ENCODE measurements at places on chromosomes 12 and 14. TPM values are rescaled to one million over a fixed set of nuclear protein-coding genes. Genes with fewer than 3 reads are reported as not detected.

The SDR9C7 gene
- not detected for total RNA-seq

GRCh38 chr14:32588448-32589320 lies 259.6 kb downstream of the AKAP6 start:
- H3K27ac ChIP-seq = no peak overlapping the region
- H3K27me3 ChIP-seq = no peaks in the 10 kb centered on the region
- peaks cover 2% of the 10 kb centered on the region for H3K36me3 ChIP-seq
- DNase-seq = no peak
- no peaks in the 10 kb centered on the region for H3K4me1 ChIP-seq
- H3K4me3 ChIP-seq = no peak overlapping the region

The ADCY4 gene
- total RNA-seq = 1.3 TPM

The KRT82 gene
- not detected for total RNA-seq

GRCh38 chr12:119501052-119501451 lies 92.5 kb upstream of the TMEM233 start:
- no peak for DNase-seq
- no peaks in the 10 kb centered on the region for H3K36me3 ChIP-seq

The KRT72 gene
- total RNA-seq = 0.32 TPM

DNA sequence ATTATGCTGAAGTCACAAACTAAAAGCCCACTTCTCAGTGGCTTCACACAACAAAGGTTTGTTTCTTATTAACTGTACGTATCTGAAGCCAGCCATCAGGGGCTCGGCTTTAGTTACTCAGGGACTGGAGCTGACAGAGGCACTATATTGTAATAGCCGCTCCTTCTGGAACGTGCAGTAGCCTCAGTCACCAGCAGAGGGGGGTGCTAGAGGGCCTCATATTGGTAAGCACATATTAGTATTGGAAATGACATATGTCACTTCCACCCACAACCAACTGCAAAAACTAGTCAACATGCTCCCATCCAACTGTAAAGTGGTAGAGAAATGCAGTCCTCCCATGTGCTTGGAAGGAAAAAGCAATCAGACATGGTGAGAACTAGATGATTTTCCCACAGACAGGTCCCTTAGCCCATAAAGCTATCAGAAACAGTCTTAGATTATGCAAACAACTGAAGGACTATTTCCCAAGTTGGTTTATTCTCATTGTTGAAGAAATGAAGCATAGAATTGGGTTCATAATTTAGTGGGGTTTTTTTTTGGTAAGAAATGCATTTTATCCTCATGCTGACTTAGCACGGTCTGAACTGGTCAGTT lies 183.6 kb upstream of the G2E3 start:
- H3K4me1 ChIP-seq = no peaks in the 10 kb centered on the region
- no peak overlapping the region for H3K27ac ChIP-seq
- H3K4me3 ChIP-seq = no peak overlapping the region
- peaks cover 18% of the 10 kb centered on the region for H3K27me3 ChIP-seq
- no peaks in the 10 kb centered on the region for H3K36me3 ChIP-seq

The TSHR gene
- total RNA-seq = not detected

The EXD2 gene
- 9.4 TPM for total RNA-seq

DNA sequence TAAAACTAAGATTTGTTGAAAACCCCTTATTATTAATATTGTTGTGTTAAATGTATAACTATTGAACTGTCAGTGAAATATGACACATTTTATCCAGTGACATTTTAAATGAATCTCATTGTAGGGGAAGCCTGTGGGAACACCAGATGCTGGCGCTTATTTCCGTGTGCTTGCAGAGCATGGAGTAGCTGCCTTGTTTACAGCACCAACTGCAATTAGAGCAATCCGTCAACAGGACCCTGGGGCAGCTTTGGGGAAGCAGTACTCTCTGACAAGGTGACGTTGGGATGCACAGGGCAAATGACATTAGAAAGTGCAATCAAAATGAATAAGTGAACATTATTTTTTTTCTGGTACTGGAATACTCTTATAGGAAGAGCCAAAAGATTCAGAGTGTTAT lies 96.8 kb downstream of the ACSS3 start:
- H3K4me1 ChIP-seq = no peaks in the 10 kb centered on the region
- H3K4me3 ChIP-seq = no peak overlapping the region
- no peak for DNase-seq
- H3K36me3 ChIP-seq = no peaks in the 10 kb centered on the region

The ETV6 gene
- 22.7 TPM for total RNA-seq

The LIN7A gene
- not detected for total RNA-seq

The TAS2R10 gene
- not detected for total RNA-seq

DNA sequence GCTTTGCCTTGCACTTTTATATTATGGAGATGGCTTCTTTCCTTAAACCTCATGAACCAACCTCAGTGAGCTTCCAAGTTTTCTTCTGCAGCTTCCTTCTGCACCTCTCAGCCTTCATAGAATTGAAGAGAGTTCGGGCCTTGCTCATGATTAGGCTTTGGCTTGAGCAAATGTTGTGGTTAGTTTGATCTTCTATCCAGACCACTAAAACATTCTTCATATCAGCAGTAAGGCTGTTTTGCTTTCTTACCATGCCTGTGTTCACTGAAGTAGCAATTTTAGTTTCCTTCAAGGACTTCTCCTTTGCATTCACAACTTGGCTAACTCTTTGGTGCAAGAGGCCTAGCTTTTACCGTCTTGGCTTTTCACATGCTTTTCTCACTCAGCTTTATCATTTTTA lies 125.4 kb downstream of the SNAPC1 start:
- H3K27me3 ChIP-seq = peaks cover 8% of the 10 kb centered on the region
- H3K4me1 ChIP-seq = peaks cover 9% of the 10 kb centered on the region
- no peak overlapping the region for H3K27ac ChIP-seq
- no peak for DNase-seq
- H3K36me3 ChIP-seq = no peaks in the 10 kb centered on the region

The NPFF gene
- not detected for total RNA-seq

- no peak overlapping the region for H3K27ac ChIP-seq
- DNase-seq = no peak
- peaks cover 17% of the 10 kb centered on the region for H3K4me1 ChIP-seq
- H3K36me3 ChIP-seq = no peaks in the 10 kb centered on the region
- peaks cover 10% of the 10 kb centered on the region for H3K27me3 ChIP-seq
These were observed 24.8 kb downstream of the FRMD6 start for GRCh38 chr14:51676549-51676948.

- no peaks in the 10 kb centered on the region for H3K27me3 ChIP-seq
- peaks cover 48% of the 10 kb centered on the region for H3K4me1 ChIP-seq
- H3K27ac ChIP-seq = no peak overlapping the region
- no peak for DNase-seq
These were observed 33.6 kb downstream of the NFKBIA start for GRCh38 chr14:35370969-35371368.

Data from activated CD8-positive, alpha-beta T cell treated with anti-CD3 and anti-CD28 coated beads for 36 hours (primary cell).